ENCODE measurements at places on chromosomes 3 and 15.

GRCh38 chr15:85133709-85134108 is 152.1 kb downstream of the PDE8A start:
- no peak for DNase-seq

DNA sequence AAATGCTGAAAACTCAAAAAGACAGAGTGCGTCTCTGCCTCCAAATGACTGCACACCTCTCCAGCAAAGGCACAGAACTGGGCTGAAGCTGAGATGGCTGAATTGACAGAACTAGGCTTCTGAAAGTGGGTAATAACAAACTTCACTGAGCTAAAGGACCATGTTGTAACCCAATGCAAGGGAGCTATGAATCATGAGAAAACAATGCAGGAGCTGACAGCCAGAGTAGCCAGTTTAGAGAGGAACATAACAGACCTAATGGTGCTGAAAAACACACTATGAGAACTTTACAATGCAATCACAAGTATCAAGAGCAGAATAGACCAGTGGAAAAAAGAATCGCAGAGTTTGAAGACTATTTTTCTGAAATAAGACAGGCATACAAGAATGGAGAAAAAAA is 10.1 kb upstream of the AVEN start:
- DNase-seq: peak; percentile 68

- DNase-seq: peak; percentile 61
These were observed 269.3 kb downstream of the ARPP21 start for GRCh38 chr3:35908366-35909232.

GRCh38 chr3:138833899-138834595 is 681 bp downstream of the PIK3CB start:
- peak; percentile 65 for DNase-seq

GRCh38 chr15:98524838-98525660 is 123.3 kb upstream of the IGF1R start:
- DNase-seq: no peak

DNA sequence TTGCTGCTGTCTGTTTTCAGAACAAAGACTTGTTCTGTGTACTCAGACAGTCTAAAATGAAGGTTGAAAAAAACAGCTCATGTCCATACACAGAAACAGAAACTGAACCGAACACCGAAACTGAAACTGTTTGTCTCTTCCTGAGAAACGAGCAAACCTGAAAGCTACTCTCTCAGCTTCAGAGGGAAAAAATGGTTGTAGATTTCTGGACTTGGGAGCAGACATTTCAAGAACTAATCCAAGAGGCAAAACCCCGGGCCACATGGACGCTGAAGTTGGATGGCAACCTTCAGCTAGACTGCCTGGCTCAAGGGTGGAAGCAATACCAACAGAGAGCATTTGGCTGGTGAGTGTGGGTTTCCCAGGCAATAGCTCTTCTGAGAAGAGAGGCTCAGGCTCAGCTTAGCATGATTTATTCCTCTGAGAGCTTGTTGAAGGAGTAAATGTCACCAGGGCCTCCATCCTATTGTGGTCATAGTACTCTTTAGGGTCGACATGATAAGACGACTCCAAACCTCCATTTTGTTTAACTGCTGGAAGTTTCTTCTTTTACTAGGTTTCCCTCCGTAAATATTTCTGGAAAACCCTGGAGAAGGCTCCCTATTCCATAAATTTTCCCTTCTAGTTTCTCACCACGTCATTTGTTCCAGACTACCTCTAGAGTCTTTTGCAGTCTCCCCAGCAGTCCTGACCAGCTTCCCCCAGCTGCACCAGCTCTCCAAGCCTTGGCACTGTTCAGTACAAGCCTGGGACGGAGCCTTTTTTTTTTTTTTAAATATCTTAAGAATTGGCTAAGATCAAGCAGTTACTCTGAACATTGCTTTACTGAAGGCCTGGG is at the start of gene RTP4:
TSS of gene RTP4 (plus strand) at position 135 of the 838 bp plus-strand sequence. CDS start at position 192, 57 bp downstream.
- peak; percentile 72 for DNase-seq

DNA sequence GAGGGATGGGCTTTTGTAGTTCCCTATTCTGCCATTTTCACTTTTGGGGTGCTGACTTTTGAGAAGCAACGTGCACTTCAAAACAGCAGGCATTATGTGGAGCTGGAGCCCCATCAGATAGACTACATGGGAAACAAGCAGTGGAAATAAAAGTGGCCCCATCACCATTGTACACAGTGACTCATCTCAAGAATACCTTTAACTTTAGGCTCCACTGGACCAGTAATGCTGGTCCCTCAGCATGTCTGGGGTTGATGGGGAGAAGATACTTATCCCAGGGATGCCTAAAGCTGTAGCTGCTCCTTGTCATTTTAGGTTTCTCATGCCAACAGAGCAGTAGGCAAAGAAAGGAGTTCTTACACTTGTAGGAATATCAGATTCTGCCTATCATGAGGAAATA is 45.0 kb downstream of the LSM3 start:
- DNase-seq: no peak

GRCh38 chr3:14780927-14781507 is 37.7 kb upstream of the FGD5 start:
- peak; percentile 71 for DNase-seq

GRCh38 chr3:105885256-105885655 is 16.4 kb upstream of the CBLB start:
- DNase-seq: peak; percentile 25

GRCh38 chr3:111582120-111582474 is 13.0 kb downstream of the ZBED2 start:
- peak; percentile 87 for DNase-seq

DNA sequence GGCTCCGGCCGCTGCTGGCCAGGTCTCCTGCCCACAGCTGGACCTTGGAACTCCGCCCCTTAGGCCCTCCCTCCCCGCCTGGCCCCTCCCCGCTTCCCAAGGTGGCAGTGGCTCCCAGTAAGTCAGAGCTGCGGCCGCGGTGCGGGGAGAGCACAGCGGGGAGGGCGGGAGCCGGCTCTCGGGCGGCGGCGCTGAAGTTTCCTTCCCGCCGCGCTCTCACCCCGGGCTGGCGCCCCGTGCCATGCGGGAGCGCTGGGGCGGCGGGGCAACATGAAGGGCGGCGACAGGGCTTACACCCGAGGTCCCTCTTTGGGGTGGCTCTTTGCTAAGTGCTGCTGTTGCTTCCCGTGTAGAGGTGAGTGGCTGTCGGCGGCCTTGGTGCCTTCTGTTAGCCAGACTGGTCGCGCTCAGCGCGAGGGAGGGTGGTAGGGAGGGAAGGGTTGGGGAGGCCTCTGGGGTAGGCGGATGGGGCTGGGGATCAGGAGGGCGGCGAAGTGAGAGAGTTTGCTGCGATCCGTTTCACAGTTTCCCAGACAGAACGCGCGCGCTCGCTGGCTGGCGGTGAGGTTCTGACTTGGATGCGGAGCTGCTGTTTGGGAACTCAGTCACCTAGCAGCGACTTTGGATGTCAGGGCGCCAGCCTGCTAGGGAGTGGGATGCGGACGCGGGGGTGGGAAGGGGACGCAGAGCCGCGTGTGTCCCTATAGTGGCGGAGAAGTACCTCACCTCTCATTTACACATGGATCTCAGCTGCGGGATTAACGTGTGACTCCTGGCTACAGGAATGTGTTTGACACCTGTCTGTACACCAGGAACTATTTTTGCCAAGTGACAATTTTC is 145.5 kb upstream of the UMPS start:
- peak; percentile 58 for DNase-seq

DNA sequence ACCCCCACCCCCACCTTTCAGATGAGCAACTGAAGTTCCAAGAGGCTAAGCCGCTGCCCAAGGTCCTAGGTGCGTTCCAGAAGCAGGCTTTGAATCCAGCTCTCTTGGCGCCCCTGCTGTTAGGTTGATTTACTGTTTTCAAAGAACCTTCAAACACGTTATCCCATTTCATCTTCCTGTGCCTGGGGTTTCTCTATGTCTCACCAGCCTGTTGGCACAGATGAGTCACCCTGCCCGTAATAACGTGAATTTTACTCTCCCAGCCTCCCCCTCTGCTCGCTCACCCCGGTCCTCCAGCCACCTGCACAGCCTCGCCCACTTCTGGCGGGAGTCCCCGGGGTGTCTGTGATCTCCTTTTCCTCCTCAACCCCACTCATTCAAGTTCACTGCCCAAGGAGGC is 13.0 kb upstream of the TSEN2 start:
- DNase-seq: no peak

- peak; percentile 90 for DNase-seq
These were observed 50.1 kb downstream of the C3orf20 start for GRCh38 chr3:14725013-14725412.

DNA sequence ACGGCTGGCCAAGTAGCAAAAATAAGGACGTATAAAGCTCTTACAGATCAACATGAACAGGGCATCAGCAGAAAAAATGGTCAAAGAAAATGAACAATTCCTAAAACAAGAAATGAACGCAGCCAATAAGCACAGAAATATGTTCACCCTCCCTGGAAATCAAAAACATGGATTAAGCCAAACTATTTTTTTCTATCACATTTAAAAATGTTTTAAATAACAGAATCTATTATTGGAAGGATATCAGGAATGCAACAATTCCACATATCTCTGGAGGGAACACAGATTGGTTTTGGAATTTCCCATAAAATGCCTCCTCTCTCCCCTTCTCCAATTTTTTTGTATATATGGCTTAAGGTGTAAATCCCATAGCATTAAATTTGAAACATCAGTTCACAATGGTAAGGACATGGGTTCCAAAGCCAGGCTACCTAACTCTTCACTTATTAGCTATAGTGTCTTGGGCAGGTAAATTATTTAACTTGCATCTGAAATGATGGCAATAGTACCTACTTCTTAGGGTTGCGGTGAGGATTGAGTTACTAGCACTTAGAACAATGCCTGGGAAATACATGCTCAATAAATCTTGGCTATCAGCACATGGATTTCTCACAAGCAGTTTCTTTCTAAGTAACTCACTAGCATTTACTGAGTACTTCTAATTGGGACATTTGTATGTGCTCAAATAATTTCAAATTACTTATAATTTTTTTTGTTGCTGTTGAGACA is 10.1 kb downstream of the UACA start:
- no peak for DNase-seq

DNA sequence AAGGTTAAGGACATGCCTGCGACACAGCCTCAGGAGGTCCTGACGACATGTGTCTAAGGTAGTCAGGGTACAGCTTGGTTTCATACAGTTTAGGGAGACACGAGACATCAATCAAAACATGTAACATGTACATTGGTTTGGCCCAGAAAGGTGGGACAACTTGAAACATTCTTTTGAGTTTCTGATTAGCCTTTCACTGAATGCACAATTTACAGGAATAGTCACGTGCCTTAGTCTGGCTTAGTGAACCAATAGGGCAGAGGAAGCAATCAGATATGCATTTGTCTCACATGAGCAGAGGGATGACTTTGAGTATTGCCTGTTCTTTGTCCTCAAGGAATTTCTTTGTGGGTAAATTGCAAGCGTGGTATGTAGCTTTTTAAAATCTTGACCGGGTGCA is 24.5 kb upstream of the HDAC11 start:
- DNase-seq: no peak

DNA sequence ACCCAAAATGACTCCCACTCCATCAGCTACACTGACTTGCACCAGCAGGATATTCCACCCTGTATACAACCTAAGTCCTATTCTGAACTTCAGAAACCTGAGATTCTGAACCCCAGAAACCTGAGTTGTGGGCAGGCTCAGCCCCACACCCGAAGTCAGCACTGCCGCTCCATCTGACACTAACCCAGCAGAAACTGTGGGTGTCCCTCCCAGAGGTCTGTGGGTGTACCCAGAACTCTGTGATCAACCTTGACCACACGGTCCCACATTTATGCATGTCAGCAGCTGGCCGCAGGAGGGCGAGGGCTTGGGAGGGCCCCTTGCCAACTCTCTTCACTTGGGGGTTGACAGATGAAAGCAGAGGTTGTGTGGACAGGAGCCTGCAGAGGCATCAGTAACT is 9.3 kb downstream of the OXTR start:
- DNase-seq: no peak
